ENCODE measurements at places on chromosomes 3 and 15. TPM values are rescaled to one million over a fixed set of nuclear protein-coding genes. Genes with fewer than 3 reads are reported as not detected.

The AGTR1 gene
- 2.7 TPM for total RNA-seq

The LRRIQ4 gene
- total RNA-seq, result not detected

The TERC gene
- total RNA-seq, result 269 TPM

The KNG1 gene
- not detected for total RNA-seq

The COL7A1 gene
- total RNA-seq, result 17.8 TPM

Measured in subcutaneous preadipocyte (primary cell).